ENCODE measurements at places on chromosomes 12 and 14.
A peak's percentile ranks its signal among the peaks of the same experiment; 100 is the strongest.

DNA sequence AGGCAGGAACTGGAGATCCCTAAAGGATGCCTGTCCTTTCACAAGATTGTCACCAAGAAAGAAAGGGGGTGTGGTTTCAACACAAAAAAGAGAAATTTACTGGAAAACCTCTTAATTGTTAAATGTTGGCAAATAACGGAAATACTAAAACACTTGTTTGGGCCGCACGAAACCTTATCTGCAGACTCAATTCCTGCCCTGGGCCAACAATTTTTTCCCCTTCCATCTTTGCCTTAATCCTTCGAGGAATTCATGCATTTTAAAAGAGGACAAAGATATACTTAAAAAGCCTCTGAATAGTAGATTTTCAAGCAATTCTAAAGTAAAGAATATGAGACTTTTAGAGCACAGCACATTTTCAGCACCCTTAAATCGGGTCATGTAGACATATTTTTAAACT lies 366.2 kb downstream of the DUSP6 start:
- DNase-seq, result peak; percentile 98

DNA sequence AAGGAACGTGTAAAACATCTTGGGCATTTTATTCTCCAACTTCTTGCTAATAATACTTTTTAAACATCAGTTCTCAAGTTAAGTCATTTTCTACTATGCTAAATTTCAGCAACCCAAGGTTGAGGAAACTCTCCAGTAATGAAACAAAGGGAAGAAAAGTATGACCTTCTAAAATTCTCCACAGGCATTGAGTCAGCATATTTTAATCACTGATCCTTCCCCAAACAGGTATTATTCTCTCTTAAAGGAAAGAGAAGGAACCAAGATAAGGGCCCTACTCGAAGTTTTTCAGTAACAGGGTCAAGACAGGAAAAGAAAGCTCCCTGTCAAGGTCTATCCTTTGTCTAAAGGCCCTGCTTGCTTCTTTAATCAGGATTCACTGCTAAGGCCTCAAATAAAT lies 3.0 kb downstream of the KICS2 start:
- DNase-seq, result no peak

DNA sequence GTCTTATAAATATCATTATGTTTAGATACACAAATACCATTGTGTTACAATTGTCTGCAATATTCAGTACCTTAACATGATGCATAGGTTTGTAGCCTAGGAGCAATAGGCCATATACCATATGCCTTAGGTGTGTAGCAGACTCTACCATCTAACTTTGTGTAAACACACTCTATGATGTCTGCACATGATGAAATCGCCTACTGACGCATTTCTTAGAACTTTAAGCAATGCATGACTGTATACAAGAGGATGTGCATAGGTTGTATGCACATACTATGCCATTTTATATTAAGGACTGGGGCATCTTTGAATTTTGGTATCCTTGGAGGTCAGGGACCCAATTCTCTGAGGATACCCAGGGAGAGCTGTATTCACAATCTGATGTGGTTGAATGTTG lies 10.1 kb upstream of the BTG1 start:
- DNase-seq, result no peak

DNA sequence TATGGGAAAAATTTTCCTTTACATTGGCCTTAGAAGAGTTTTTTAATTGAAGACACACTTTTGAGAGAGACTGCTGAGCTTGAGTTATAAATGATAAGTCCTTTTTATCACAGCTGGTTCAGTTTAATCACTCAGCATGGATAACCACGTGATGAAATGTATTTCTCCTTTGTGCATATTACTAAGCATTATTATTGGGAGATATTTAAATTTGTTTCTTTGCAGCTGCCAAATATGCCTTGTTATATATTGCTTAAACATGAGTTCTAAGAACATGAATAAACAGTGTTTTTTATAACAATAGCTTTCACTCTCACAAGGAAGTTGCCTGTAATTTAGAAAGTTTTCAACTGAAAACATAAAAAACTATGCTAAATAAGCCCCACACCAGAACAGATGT lies 293.5 kb upstream of the LRFN5 start:
- no peak for DNase-seq

- DNase-seq, result no peak
Observed at GRCh38 chr14:23697680-23698079, 61.5 kb downstream of the DHRS2 start.
